Activated T-cell treated with anti-CD3 and anti-CD28 coated beads, Interleukin-2, amount 50 U/mL, for 72 hours (primary cell): ENCODE measurements at places on chromosomes 4 and X. TPM values are rescaled to one million over a fixed set of nuclear protein-coding genes. Genes with fewer than 3 reads are reported as not detected.

DNA sequence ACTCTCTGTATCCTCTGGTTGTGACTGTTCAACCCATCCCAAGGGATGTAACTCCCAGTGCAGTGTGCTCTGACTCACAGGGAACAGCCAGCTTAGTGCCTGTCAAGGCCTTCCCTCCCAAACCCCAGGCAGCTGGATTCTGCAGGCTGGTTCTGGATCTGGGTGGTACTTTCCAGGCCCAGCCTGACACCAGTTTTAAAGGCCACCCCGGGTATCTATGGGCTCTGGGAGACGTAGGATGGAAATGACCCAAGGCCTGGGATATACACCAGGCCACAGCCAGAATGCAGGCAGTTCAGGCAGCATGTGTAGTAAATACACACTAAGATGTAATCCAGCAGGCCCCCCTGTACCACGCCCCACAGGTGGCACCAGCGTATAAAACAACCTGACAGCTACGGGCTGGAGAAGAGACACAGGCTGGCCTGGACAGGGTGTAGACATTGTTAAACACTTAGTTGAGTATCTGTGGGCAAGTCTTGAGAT is 64.2 kb downstream of the SPINK2 start:
- no peak for DNase-seq

- DNase-seq, result no peak
Measured at GRCh38 chr4:174173360-174173759, 110.1 kb downstream of the FBXO8 start.

DNA sequence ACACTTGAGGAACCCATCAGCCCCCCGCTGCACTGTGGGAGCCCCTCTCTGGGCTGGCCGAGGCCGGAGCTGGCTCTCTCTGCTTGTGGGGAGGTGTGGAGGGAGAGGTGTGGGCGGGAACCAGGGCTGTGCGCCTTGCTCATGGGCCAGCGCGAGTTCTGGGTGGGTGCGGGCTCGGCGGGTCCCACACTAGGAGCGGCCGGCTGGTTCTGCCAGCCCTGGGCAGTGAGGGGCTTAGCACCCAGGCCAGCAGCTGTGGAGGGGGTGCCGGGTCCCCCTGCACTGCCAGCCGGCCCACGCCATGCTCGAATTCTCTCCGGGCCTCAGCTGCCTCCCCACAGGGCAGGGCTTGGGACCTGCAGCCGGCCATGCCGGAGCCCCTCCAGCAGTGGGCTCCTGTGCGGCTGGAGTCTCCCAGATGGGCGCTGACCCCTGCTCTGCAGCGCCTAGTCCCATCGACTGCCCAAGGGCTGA is 430.2 kb downstream of the FAT4 start:
- no peak for DNase-seq

DNA sequence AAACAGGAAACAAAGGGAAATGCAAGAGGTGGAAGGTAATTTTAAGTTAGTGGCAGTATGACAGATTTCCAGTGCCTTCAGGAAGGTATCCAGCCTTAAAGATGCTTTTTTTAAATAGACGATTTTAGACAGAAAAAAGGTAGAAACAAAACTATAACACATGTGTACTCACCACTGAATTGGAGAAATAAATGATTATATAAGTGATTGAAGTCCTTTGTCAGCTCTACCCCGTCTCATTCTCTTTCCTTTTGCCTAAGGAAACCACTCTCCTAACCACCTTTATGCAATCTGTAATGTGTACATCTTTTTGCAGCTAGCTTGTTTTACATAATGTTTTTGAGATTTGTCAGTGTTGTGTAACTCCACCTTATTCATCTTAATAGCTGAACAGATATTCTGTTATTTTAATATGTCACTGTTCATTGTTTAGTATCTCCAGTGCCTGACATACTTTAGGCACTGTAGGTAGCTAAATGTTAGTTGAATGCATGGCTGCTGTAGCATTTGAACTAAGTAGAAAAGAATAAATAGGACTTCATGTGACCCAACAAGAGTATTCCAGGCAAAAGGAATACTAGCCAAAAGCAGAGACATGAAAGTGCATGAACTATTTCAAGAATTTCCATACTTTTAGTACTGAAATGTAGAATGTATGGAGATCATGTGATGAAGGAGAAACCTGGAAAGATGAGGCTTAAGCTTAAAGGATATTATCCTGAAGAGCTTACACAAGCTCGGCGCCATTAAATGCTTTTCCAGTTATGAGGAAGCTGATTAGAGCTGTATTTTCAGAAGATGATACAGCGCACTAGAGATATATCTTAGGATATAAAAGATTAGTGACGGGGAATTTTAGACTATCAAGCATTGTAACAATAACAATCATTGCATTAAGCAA is 865 bp downstream of the FAM200B start:
- DNase-seq, result no peak

DNA sequence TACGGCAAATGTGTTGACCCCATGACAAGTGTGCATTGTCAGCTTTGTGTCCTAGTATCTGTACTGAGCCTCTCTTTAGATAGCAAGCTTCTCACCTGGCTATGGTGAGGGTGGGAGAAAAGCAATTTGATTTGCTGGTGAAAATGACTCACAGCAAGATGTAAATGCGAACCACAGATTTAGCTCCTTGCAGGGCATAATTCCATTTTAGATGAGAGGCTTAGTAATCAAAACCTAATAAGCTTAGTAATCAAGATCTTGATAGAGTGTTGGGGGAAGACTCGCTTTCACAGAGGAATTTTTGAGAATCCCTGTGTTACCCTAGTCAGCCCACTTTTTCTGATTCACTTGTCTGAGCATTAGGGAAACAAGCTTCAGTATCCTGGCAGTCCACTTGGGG is 7.7 kb upstream of the OCIAD2 start:
- DNase-seq, result no peak

DNA sequence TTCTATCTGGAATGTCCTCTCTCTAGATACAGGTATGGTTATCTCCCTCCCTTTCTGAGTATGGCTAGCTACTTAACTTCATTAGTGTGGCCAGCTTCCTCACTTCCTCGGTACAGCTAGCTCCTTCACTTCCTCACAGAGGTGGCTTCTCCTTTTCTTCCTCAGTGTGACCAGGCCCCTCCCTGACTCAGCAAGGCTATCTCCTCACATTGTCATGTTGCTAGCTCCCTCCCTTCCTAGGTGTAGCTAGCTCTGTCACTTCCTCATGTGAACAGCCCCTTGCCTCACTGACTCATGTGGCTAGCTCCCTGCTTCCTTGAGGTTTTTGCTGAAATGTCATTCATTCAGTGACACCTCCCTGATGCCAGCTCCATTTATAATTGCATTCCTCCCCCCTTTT is 67.3 kb upstream of the DDIT4L start:
- DNase-seq, result no peak

TRPC3 gene
- total RNA-seq, result 0.51 TPM
